CD4-positive, alpha-beta T cell treated with Interleukin-12 subunit alpha and Interleukin-12 subunit beta, for 1 hour (primary cell): ENCODE measurements at places on chromosomes 1 and 21.
A peak's percentile ranks its signal among the peaks of the same experiment; 100 is the strongest.

DNA sequence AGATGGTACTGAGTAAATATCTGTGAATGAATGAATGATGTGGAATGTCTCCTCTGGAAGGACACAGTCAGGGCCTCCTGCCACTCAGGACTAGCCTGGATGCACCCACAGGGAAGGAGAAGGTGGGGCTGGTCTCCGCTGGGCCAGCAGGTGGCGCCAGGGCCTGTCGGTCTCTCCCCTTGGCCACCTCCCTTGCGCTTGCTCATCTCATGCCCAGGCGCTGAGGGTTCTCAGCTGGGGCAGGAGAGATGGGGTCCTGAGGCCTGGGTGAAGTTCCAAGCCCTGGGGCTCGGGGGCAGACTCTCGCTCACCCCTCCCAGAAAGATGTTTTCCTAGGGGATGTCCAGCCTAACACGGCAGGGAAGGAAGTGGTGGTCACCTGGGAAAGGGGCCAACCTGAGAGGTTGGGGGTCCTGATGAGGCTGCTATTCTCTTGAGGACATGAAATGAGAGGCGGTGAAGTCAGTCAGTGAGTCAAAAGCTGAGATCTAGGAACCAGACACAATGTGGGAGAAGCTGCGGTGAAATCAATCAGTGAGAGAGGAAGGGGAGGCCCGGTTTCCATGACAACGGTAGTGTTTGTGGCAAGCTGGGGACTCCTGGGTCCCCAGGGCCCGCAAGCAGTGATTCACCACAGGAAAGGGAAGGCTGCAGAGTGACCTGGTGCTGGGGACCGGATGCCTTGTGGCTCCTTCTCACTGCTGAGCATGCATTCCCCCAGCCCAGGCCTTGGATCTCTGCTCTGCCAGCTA is 14.6 kb upstream of the MEX3A start:
- DNase-seq: peak; percentile 94

- no peak for DNase-seq
Measured at GRCh38 chr1:147541672-147542568, 619 bp downstream of the BCL9 start.

DNA sequence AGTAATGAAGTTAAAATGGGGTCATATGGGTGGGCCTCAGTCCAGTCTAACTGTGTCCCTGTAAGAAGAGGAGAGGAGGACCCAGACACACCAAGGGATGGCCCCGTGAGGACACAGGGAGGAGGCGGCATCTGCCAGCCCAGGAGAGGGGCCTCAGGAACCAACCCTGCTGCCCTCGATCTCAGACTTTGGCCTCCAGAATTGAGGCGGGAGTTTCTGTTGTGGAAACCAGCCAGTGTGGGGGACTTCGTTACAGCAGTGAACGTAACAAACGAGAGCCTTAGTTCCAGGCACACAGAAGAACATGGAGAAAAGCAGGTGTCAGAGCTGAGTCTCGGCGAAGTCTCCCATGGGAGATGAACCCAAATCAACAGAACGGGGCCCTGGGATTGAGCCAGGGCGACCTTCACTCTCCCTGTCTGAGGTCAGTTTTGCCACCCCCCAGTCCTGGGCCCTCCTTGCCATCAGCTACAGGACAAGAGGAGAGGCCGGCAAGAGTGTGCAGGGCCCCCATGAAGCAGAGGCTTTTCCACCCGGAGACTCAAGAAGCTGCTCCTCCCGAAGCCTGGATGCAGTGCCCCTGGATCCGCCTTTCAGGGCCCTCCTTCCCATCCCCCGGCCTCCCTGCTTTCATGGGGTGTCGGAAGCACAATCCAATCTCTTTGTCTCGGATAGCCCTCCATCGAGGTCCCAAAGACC is 36.6 kb downstream of the TFF3 start:
- DNase-seq: no peak

- DNase-seq: no peak
Measured at GRCh38 chr1:50591598-50591997, 168.4 kb upstream of the DMRTA2 start.

DNA sequence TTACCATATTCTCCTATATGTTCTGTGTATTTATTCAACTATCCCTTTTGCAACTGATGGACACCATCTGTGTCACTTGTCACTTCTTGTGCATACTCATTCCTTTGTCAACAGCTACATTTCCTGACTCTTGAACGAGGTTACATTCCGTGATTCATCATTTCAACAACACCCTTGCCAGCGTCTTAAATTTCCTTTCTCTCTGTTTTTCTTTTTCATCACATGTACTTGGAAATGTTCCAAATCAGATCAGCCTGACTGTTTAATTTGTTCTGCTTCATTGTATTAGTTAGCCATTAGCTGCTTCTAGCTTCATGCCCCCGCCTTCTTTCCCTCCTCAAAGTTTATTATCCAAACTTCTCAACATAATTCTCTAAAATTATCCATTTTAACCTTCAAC is 173.0 kb downstream of the ADGRL4 start:
- DNase-seq: no peak

DNA sequence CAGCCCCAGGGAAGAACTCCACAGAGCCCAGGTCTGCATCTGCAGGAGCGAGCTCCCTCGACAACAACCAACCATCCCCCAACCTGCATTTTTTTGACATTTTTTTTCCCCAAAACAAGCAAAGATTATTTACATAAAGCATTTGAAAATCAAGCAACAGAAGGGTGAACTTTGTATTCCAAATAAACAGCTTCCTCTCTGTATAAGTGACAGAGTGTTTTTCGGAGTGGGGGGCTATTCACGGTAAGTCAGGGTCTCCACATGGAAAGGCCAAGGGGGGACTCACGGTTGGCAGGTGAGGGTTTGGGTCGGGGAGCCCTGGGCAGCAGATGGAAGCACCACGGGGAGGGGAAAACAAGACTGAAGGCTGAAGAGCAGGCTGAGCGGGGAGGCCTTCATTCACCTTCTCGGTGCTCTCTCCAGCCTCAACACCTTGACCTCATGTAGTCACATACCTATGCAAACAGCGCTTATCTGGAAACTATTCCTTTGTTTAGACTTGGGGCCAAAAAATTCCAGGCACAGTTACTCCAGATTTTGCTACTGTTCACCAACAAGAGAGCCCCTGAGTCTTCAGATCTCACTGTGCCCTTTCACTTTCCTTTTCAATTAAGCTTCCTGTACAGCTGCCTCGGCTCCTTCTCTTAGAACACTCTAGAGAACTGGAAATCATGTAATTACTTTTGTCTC is 27.6 kb downstream of the C2CD2 start:
- peak; percentile 66 for DNase-seq

DNA sequence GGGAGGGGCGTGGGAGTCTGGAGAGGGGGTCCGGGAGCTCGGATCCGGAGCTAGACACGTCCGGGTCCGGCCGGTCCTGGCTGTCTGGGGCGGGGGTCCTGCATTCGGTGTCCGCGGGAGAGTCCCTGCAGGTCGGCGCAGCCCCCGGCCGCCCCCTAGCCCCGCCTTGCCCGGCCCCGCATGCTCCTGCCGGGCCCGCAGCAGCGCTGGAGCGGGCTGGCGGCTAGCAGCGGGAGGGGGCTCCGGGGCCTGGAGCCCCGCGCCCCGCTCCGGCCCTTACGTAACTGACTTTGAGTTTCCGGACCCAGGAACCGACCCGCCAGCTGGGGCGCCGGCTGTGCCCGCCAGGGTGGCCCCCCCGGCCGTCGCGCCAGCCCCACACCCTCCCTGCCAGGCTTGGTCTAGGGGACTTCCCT is 26.9 kb upstream of the EPB41 start:
- DNase-seq: peak; percentile 81

DNA sequence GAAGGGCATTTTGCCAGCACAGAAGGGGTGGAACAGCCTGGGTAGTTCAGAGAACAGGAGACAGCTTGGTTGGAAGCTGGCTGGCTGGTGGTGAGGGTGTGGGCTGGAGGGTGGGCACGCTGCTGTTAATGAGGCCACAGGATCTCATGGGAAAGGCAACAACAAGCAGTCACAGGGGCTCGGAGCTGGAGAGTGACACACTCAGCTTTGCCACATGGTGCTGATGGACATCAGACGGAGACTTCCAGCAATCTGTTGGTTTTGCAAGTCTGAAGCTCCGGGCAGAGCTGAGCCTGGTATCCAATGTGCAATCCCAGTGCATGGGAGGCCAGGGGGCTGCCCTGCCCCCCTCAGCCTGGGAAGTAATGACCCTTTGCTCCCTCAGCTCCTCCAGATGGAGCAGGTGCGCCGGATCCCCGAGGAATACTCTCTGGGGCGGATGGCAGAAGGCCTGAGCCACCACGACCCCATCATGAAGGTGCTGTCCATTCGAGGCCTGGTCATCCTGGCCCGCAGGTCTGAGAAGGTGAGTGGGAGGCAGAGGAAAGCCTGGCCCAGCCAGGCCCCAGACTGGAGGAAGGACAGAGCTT is 15.6 kb upstream of the TTC4 start:
- no peak for DNase-seq

DNA sequence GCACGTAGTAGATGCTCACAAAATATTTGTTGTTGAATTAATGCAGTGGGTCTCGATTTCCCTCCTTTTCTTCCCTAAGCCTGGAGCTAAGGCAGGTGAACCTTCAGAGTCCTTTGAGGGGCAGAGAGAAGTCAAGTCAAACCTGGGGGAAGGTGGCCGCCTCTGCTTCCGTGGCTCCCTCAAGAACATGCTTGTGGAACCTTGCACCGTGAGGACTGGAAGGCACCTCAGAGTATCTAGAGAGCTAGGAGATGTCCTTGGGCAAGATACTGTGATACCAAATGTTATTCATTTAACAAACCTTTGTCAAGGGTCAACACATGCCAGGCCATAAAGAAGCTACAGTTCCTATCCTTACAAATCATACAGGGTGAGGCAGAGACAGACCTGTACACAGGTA is 38.3 kb downstream of the GPA33 start:
- DNase-seq: no peak

- DNase-seq: no peak
Measured at GRCh38 chr21:29390778-29391177, 92.1 kb downstream of the BACH1 start.

GRCh38 chr1:22457345-22457744 is 5.7 kb downstream of the ZBTB40 start:
- no peak for DNase-seq

DNA sequence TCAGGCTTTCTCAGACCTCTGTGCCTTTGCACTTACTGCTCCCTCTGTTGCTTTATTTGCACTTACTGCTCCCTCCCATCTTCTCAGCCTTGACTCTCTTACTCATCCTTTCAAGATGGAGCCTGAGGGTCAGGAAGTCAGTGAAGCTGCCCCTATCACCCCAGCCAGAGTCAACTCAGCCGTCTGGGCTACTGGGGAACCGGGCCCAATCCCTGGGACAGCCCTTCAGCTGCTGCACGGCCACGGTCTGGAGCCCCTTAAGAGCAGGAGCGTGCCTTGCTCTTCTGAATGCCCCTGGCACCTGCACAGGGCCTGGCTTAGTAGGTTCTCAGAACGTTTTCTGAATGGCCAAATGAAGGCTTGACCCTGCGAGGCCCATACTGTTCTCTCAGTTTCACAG is 244.4 kb downstream of the FOXD2 start:
- DNase-seq: no peak

DNA sequence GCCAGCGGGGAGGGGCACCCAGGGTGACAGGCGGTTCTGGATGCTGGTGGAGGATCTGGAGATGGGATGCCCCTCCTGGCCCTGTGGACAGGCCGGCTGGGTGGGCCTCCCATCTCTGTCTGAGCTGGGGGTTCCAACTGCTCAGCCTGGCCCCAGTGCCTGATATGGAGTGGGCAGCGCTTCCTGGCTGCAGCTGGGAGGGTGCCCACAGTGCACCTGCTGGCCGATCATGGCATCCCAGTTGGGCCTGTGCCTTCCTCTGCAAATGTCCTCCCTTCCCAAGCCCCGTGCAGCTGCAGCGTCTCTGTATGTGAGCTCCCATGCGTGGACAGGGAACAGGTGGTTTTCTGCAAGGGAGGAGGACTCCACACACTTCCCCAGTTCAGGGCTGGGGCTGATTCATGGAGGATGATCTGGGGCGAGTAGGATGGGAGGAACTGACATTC is 2.1 kb downstream of the PFKL start:
- no peak for DNase-seq

GRCh38 chr1:107323784-107324183 is 182.9 kb downstream of the NTNG1 start:
- DNase-seq: no peak

DNA sequence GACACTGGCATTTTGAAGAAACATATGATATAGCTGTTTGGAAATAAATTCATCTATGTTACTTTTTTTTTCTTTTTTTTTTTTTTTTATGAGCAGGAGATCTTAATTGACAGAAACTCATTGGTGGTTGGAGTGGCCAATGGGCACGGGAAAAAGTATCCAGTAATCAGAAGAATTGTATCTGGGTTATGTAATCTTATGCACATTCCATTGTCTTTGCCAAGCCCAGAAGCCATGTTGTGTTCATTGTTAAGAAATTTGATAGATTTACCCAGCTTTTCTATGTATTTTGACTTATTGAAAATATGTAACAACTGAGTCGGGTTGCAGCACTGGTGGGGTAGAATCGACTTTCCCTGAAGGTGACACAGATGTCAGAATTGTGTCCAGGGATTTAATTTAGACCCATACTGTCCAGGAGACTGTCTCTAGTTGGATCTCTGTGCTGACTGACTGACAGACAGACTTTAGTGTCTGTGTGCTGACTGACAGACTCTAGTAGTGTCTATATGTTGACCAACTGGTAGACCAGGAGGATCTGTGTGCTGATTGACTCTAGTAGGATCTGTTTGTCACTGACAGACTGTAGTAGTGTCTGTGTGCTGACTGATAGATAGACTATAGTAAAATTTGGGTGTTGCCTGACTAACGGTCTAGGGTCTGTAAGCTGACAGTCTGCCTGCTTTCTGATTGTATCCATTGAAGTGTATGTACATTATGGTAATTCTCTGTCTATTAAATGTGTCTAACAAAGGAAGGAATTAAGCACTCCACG is 12.3 kb upstream of the C4BPB start:
- no peak for DNase-seq

GRCh38 chr21:39106881-39107462 is 76.3 kb downstream of the PSMG1 start:
- no peak for DNase-seq

DNA sequence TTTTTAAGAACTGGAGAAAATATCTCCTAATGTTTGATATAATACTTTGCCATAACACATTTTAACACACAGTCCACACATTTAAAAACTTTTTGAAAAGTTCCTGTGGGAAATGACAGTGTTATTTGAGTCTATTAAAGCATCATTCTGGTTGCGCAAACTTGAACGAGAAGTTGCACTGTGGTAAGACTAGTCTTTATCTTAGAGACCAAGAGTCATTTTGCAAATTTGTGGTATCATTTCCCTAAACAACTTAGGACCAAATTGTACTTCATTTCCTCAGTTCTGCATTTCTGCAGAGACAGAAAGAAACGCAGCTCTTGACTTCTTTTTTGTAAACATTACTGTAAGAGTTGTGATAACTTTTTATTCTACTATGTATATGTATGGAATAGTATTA is at the start of gene RGS18:
RGS18 (plus strand) TSS at position 282 of the 400 bp plus-strand sequence. CDS start 176 bp downstream, outside the sequence.
- DNase-seq: peak; percentile 9

- no peak for DNase-seq
Measured at GRCh38 chr1:153903841-153904455, 18.8 kb downstream of the GATAD2B start.

GRCh38 chr1:2231532-2232254 is 3.6 kb downstream of the SKI start:
- peak; percentile 87 for DNase-seq
